ENCODE measurements at places on chromosomes 7 and 10.

DNA sequence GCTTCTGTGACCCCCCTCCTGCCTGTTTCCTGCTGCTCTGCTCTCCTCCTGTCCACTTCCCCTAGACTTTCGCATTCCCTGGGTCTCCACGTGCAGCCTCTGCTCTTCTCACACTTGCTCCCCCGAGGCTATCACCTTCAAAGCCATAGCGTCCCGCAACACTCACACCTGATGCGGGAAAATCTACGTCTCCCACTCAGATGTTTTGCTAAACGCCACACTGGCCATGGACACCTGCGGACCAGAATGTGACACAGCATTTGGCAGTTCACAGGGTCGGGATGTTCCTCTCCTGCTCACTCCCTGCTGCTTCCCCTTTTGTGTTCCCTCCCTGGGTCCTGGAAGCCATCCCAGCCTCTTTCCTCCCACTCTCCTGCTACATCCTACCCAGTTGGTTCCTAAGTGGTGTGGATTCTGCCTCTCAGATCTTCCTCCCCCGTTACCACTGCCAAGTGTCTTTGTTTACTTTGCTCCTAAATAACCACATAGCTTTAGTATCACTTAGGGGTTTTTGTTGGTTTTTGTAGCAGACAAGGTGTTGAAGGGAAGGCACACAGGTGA, 33.7 kb upstream of the RBM33 start:
- no peak for DNase-seq

DNA sequence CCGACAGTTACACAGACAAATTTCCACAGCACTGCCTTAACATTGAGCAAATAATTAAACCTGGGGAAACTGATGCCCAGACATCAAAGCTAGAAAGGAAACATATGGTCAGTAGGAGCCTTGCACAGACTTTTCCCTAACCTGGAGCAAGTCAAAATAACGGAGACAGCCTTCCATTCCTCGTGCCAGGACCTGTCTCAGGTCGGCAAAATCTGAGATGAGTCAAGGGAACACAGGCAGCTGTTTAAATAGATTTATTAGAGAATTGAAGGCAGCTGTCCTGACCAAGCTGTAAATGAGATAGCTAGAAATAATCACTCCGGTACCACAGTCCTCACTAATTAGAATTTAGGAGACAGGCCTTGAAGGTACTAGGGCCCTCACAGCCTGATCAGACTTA, 81.2 kb downstream of the RAMP3 start:
- no peak for DNase-seq

DNA sequence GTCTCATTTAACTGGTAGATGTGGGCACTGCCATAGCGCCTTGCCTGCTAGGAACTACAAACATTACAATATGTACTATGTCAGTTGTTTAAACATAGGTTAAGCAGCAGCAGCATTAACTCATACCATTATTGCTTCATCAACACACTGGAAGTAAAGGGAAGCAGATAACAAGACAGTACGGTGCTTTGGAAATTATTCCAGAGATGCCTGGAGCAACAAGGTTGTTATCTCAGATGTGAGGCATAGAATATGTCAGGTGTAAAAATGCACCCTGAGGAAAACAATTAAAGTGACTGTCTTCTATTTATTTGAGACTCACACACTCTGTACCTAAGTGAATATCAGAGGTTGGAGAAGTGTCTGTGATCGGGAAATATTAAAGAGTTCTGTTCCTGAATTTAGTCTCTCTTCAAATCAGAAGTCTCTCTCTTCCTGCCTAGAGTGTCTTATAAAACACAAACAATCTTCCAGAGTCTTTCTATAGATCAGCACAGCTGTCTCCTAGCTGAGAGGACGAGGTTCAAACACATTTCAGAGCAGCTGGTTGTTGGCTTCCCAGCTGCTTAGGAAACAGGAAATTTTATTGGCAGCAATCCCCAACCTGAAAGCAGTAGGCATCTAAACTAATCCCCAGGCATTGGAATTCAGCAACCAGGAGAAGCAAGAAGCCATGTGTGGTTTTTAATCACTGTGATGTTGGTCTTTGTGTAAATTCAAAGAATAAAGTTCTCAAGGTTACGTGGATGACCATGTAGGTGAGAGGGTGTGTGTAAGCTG, 994.4 kb upstream of the LRRTM3 start:
- DNase-seq: no peak

DNA sequence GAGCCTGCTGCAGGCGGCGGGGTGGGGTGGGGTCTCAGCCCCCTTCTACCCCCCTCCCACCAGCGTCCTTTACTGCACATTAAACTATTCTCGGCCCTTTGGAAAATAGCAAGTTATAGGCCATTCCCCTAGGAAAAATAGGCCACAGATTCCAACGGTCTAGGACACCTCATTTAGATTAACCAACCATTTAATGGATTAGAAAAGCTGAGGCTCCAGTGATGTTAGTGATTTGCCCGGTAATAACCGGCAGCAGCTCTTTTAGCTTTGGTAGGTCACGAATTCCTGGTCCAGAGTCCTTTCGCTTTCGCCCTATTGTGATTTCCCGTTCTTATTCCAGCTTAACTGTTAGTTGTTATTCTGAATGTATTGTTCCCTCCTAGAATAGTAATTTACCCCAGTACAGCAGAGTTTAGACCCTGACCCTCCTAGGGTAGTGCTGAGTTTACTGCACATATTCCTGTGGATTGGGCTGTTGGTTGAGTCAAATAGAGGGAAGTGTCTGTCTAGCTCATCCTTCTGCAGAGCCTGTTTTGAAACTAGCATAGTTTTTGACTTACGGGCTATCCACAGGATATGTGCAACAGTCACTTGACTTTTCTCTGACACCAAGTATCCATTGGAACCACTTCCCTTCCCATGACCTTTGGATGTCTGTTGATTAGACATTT, 754 bp downstream of the GSTO1 start:
- no peak for DNase-seq

GRCh38 chr7:122528879-122529481, 169.9 kb downstream of the RNF133 start:
- no peak for DNase-seq

- DNase-seq: no peak
Measured at GRCh38 chr10:2978574-2979273, 88.6 kb upstream of the PFKP start.

- DNase-seq: no peak
Measured at GRCh38 chr7:87961754-87962153, 27.7 kb downstream of the ADAM22 start.

DNA sequence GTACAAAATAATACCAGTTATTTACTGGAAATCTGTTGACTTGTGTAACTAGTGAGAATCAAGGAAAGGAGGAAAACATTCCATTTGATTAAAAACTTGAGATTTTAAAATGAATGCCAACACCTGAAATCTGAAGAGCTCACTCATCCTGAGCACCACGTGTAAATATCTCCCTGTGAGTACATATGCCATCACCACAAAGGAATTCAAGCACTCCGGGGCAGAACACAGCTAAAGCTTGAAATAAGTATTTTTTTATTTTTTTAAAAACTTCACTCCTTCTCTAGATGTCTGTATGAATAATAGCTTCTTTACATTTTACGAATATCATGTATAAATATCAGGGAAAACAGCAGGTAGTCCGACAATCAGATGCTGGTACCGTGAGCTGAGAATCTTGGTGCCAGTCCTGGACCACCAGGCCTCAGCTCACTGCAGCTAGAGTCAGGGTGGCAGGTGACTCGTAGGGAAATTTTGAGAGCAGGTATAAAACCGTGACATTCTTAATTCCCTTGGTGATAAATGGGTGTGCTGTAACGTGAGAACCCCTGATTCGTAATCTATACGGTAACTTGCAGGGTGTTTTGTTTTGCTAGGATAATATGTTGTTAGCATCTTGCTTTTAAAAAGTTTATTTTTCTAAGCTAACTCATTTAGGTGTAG, 12.7 kb downstream of the LMTK2 start:
- DNase-seq: no peak

DNA sequence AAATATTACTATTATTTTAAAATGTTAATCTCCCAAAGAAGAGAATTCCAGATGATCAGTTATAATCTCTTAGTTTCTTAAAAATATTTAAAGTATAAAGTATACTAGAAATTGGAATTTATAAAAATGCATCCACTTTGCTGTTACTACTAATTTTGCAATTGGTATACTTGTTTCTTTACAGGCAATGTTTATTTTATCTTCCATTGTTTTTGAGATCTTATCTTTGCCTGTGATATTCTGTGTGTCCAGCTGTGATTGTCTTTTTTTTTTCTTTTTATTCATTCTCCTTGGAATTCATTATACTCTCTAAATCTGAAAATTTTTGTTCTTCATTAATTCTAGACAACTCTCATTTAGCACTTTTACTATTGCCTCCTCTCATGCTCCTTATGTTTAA, 652.6 kb downstream of the TNS3 start:
- no peak for DNase-seq

DNA sequence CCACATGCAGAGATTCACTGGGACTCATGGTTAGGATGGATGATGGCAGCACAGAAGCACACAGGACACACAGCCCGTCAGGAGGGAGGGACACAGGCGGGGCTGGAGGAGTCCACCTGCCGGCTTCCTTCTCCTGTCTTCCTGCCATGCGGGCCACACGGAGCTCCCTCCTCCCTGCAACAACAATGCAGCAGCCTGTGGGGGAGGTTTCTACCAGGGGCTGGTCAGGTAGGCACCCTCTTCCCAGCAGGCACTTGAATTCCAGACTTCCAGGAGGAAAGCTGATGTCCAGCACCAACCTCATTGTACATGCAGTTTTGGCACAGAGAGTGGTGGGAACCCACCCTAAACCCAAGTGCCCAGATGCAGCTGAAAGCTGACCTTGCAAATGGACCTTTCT, 341.2 kb downstream of the GLRX3 start:
- no peak for DNase-seq

- no peak for DNase-seq
Measured at GRCh38 chr10:29555091-29555745, 79.6 kb downstream of the SVIL start.

DNA sequence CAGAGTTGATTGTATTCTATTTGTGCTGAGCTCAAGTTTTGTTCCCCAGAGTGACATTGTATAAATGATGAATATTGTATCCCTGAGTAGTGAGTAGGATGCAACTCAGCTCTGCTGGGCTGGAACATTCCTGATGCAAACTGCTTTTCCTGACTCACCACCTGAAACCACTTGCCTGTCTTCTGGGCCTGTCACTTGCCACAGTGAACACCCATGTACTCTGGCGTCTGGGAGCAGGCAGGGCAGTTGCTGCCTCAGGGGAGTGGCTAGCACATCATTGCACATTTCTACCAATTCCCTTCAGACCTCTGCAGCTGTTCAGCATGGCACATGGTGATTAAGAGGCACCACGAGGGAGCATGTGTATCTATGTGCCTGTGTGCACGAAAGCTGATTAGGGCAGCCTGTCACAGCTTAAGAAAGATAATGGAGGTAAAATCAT, 157.3 kb downstream of the SND1 start:
- no peak for DNase-seq

DNA sequence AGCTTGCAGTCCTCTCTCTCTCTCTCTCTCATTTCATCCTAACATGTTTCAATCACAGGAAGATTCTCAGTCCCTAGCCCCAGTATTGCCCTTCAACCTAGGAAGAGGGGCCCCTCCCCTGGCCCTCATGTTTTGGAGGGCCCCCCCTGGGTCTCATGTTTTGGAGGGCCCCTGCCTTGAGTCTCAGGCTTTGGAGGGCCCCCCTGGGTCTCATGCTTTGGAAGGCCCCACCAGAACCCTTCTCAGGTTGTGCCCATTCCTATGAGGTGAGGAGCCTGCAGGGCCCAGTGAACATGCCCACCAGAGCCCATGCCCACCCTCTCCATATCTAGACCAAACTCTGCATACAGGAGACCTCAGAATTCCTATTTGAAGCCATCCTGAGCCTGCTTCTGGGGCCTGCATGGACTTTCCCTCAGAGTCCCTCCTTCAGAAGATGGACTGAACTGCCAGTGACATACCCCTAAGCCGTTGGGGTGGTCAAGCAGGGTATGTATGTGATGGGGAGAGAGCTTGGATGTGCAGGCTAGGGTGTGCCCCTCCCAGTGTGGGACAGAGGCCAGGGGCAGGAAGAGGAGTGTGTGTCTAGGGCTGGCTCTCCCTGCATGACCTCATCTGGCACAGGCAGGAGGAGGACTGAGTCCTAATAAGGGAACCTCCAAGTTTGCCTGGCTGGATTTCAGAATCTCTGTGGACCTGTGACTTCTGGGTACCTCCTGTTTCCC, 8.1 kb upstream of the VDAC2 start:
- no peak for DNase-seq
